ENCODE measurements at places on chromosomes 2 and 18.

GRCh38 chr2:52572469-52572894 lies 1195.1 kb upstream of the CHAC2 start:
- DNase-seq: no peak

DNA sequence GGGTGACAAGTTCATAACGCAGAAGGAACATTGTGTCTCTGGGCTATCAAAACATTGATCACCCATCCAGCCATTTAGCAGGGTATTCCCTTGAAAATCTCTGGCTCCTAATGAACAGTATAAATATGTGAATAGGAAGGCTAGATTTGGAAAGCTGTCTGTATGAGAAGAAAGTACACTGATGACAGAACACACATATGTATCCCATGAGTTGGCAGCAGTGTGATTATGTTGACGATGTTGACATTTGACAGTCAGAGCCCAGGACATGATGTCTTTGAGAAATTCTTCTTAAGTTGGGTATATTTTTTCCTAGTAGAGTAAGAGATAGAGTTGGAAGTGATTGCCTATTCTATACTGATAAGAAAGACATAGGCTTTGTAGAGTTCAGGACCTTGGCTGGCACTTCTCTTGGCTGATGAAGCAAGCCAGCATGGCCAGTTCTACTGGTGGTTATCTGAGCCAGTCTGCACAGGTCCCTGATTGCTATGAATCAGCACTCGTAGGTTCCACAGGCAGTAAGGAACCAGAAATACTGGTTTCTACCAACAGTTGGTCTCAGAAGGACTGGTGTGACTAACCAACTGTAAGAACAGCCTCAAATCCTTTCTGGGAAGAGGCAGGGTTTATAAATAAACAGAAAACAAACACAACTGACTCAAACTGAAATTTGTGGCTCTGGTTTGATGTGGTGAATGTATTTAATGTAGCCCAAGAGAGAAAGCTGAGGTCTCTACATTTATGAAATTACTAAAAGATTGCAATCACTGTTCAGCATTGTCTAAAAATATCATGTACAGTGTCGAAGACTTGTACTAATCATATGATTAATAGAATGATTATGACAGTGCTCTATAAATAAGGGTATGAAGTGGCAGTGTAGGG lies 43.9 kb upstream of the RAPH1 start:
- DNase-seq: no peak

GRCh38 chr2:61926531-61927477 lies 21.3 kb downstream of the COMMD1 start:
- DNase-seq: no peak

GRCh38 chr18:42781298-42781815 lies 334.1 kb downstream of the RIT2 start:
- no peak for DNase-seq

DNA sequence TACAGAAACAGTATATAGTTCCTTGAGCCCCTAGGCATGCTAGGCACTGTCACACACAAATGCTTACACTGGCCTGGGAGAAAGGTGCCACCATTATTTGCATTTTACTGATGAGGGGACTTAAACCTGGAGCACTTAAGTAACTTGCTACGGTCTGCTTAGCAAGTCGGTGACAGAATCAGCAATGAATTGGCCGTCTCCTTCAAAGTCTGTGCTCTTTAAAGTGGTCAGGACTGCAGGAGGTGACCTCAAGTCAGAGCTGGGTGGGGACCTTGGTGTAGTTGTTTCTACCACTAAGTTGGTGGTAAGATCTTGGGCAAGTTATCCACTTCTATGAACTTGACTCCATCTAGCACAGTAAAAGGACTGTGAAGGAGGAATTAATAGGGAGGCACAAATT lies 34.8 kb downstream of the PTPRM start:
- DNase-seq: no peak

DNA sequence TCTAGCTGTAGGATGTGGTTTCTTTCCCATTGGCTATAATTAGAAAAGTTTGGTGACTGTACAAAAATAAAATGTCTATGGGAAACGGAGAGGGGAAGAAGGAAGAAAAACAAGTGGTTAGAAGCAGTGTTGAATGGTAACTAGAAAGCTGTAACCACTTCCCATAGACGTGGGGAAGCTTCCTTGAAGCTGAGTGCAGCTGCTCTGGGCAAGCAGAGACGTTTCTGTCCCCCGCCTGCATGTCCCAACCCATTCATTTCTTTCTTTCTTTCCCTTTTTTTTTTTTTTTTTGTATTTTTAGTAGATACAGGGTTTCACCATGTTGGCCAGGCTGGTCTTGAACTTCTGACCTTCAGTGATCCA lies 367.8 kb upstream of the HS6ST1 start:
- DNase-seq: no peak

DNA sequence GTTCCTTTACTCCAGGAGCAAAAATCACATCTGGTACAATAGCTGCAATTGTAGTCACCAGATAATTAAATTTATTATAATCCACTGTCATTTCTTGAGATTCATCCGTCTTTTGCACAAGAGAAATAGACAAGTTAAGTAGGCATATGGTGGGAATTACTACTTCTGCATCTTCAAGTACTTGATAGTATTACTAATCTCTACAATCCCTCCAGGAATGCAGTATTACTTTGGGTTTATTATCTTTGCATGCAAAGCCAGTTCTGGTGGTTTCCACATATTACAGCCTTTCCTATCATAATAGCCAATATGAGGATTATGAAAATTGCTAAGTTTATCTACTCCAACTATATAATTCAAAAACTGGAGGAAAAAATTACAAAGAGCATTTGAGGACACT lies 254.1 kb downstream of the IKZF2 start:
- no peak for DNase-seq

- no peak for DNase-seq
Observed at GRCh38 chr2:202355993-202356505, 20.1 kb upstream of the BMPR2 start.

DNA sequence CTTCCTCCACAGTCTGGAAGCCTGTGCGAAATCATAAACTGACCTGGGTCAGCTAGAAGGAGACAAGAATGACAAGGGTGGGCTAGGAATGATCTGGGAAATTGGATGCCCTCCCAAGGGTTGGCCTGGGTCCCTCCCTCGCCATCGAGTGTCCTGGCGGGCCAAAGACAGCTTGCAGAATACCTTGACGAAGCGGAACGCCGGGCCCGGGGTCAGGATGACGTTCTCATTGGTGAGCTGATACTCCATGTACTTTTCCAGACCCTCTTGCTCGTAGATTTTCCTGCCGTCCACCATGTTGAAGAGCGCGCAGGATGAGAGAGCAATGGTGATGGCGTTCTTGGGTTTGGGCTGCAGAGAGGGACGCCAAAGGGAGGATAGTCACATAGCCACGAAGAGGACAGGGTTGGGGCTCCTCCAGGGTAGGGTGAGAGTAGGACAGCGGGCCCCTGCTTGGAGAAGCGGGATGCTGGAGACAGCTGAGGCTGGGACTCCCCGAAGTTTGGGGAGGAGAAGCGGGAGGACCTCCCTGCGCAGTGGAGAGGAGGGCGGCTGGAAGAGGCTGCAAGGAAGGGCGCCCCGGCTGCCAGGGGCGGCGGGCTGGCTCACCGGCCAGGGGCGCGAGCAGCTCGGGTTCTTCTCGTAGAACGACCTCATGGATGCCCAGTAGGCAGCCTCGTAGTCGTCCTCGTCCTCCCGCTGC lies 5.3 kb downstream of the NT5C1B start:
- no peak for DNase-seq

GRCh38 chr2:216161967-216162366 lies 52.8 kb downstream of the XRCC5 start:
- DNase-seq: no peak

DNA sequence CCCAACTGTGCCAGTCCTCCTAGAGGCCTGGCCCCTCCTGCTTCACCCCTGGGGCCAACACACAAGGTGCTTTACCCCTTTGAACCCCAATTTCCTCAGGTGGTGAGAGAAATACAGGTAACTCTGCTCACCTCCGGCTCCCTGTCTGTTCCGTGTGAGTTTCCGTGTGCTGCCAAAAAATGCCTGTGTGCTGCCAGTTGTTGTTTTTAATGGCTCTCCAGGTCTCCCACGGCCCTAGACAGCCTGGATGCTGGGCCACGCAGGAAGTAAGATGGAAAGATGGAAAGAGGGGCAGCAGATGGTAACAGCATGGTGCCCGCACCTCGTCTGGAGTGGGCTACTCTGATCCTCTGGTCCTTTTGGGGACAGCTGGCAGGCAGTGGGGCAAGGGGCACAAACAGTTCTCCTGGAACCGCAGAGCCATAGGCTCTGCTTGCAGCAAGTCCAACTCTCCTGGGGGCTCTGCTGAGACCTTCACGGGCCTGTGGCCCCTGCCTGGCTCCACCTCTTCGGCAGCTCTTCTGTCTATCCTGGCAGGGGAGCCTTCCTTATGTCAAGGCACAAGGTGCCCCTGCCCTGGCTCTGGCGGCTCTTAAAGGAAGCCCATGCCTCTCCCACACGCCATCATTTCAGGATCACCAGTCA lies 4.3 kb upstream of the ARHGEF4 start:
- no peak for DNase-seq

GRCh38 chr2:126978333-126978732 lies 79.6 kb downstream of the TEX51 start:
- DNase-seq: no peak

DNA sequence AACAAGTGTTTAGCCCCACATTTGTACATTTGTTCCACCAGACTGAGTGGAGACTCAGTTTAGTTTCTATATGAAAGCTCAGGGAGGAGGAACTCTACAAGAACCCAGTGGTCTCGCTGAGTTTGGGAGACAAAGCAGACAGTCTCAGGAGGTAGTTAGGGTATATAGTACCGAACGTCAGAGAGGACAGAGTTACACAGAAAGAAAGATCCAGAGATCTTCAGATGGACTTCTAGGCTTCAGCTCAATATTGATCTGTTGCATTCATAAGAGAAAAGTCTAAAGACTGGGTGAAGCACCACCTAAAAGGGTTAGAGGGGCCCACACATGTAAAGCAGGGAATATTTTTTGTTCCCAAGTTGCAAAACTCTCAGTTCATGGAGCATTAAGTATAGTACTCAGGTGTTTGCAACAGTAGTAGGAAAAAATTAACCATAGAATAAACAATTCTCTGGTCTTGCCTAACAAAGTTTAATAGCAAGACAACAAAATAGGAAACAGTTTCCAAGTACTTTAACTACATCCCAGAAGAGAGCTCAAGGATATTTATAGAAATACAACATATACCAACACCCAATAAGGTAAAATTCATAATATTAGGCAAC lies 4.2 kb downstream of the TFPI start:
- DNase-seq: no peak

DNA sequence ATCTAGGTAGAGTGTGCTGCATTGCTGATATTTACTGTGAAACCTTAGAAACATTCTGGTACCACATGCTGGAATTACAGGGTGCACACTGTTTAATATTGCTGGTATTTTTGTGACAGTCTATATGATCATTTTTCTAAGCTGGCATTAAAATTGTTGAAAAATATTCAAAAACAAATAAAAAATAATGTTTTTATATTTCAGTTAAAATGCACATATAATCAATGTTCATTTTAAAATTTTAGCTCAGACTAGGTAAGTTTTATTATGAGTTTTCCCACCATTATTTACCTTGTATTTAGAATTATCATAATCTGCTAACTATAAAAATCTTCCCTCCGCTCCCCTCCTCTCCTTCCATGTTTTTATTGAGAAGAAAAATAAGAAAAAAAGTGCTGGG lies 283.9 kb upstream of the EPC2 start:
- no peak for DNase-seq

DNA sequence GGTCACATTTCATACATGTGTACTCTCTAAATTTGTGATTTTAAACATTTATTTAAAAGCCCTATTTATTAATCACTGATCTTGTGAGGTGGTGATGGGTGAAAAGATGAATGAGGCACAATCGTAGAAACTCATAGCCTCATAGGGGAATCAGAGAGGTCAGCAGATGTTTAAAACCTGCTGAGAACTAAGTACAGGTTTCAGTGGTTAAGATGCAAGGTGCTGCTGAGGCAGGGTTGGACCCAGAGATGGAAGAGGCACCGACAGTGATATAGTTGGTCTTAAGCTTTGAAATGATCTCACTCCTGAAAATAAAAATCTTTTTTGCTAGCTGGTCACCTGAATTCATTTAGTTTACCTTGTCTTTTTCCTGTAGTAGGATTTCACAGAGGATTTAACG lies 49.6 kb downstream of the LINC00305 start:
- no peak for DNase-seq

DNA sequence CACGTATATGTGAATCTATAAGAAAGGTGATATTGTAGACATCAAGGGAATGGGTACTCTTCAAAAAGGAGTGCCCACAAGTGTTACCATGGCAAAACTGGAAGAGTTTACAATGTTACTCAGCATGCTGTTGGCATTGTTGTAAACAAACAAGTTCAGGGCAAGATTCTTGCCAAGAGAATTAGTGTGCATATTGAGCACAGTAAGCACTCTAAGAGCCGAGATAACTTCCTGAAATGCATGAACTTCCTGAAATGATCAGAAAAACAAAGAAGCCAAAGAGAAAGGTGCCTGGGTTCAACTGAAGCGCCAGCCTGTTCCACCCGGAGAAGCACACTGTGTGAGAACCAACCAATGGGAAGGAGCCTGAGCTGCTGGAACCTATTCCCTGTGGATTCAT lies 101.0 kb downstream of the HS6ST1 start:
- no peak for DNase-seq

- no peak for DNase-seq
Observed at GRCh38 chr2:37873749-37874330, 51.2 kb upstream of the RMDN2 start.

DNA sequence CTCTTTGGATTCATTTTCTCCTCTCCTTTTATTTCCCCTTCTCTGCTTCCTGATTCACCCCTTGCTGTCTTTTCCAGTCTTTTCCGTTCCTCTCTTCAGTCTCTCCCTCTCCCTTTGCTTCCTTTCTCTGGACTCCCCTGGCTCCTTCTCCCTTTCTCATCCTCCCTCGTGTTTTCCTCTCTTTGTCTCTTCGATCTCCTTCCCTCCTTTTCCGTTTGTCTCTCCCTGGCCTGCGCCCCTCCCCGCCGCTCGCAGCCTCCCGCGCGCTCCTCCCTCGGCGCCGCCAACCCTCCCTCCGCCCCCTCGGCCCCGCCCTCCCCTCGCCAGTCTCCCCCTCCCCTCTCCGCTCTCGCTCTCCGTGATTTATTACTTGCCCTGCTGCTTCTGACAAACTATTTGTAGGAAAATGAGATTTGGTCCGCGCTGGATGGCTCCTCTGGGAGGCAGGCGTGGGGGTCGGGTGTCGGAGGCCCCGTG lies 46.0 kb upstream of the PAX8 start:
- no peak for DNase-seq

- no peak for DNase-seq
Observed at GRCh38 chr18:56615738-56616520, 22.5 kb downstream of the TXNL1 start.

DNA sequence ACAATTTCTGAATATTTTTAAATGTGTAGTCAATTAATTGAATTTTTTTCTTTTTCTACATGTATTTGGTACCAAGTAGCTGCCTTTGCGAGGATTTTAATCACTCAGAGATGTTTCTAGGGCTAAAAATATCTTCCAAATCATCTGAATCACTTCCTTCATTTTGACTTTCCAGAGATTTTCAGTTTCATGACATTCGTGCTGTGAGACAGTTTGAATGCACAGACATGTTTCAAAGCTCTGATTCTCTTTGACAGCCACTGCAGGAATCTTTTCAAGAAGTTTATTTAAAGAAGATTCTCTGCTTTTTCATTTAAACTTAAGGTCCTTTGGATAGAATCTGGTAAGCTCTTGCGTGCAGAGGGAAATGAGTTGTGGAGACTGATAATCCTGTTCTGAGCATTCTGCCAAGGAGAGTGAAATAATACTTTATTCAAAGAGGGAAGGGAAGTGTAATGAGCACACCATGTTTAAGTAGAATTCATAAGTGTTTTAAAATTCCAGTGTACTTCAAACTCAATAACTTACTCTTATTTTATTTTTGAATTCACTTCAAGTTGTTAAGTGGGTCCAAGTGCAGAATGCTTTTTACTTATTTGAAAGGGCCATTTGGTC lies 9.7 kb downstream of the CYBRD1 start:
- no peak for DNase-seq

- DNase-seq: no peak
Observed at GRCh38 chr18:50009773-50010335, 185.1 kb downstream of the MYO5B start.

All from spinal cord (tissue), 10 donors.